ENCODE measurements at places on chromosomes 2 and 18. TPM values are rescaled to one million over a fixed set of nuclear protein-coding genes. Genes with fewer than 3 reads are reported as not detected.

IGFBP5 gene
- total RNA-seq, result 0.02 TPM

SERPINB13 gene
- not detected for total RNA-seq

ANKRD30BL gene
- total RNA-seq, result not detected

LDAH gene
- total RNA-seq, result 15.9 TPM

COBLL1 gene
- total RNA-seq, result 0.18 TPM

ACYP2 gene
- total RNA-seq, result 6.3 TPM

DSG2 gene
- total RNA-seq, result 0.23 TPM

FSHR gene
- not detected for total RNA-seq

NTSR2 gene
- total RNA-seq, result not detected

WDR43 gene
- 102 TPM for total RNA-seq

CDH19 gene
- not detected for total RNA-seq

DYNAP gene
- total RNA-seq, result not detected

IL18RAP gene
- total RNA-seq, result 9.3 TPM

ASXL3 gene
- not detected for total RNA-seq

KRTCAP3 gene
- 7.9 TPM for total RNA-seq

DPYSL5 gene
- not detected for total RNA-seq

TMEM131 gene
- 29.0 TPM for total RNA-seq

All from activated naive CD4-positive, alpha-beta T cell treated with anti-CD3 and anti-CD28 coated beads, Interleukin-2, amount 50 U/mL, for 72 hours (primary cell).